ENCODE measurements at places on chromosomes 3 and 15.

DNA sequence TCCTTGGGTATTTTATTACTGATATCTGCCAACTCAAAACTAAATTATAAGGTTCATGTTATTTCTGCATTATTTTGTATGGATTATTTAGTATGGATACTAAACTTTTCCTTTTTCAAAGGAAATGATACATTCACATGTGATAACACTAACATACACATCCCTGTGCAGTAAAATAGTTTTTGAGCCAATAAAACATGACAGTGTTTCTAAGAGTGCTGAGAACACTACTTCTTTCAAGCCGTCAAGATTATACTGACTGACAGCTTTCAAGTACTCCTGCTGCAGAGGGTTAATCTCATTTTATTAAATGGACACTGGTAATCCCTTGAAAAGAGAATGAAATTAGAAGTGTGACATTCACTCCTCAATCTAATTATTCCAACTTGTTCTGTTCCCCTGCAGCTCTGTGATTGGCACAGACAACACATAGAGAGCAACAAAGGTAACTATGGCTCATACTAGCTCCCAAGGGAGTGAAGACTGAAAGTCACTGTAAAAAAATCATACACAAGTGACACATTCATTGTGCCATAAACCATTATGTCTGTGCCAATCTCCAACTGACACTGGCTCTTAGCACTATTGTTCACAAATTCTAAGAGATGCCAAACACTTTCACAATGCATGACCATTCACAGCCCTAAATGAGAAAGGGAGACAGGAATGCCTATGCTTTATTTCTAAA lies 468.6 kb downstream of the SHQ1 start:
- DNase-seq, result no peak

DNA sequence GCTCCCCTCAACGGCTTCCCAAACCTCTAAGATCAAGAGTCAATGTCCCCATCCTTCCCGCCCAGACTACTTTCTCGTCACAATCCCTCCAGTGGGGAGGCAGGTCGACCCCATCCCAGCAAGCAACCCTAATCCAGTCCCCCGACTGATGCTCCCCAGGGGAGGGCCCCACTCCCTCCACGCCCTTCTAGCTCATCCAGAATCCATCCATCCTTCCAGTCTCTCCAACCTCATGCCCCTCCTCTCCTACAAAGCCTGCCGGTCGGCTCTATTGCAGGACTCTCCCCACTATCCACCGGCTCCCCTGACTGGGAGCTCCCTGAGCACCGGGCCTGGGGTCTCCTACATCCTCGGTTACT lies 1.3 kb downstream of the ADAMTS7 start:
- no peak for DNase-seq

DNA sequence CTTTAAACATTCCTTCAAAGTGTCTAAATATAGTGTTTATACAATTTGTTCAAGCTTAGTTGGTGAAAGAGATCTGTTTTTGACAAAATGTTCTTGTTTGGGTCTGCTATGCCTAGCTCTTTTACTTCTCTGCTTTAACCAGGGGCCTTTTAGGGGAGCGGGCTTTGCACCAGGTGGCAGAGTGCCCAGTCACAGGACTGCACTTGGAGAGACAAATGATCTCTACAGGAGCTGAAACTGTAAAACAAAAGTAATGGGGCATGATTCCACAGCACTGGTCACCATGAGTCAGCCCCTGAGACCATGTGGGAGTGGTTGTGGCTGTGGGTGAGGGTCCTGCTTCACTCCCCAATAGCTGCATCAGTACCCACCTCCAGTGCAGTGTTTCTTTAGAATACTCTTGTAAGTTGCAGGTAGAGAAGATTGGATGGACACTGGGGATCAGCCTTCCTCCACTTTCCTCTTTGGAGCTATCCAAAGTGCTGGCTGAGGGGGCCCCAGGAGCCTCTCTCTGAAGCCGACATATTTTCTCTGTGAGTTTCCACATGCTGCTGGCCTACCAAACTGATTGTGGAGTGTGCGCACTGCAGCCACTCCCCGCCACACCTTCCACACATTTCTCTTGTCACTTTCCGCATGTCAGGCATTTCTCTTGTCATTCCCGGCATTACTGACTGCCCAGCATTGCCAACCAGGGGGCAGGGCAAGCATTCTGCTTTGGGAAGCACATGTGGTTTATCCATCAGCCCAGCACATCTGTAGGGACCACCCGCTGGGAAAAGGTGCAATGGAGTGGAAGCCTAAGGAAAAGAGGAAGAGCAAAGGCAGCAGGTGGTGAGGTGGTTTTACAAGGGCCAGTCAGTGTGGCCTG lies 110.0 kb downstream of the EPHB1 start:
- DNase-seq, result no peak

GRCh38 chr15:58931987-58932588 lies 1.4 kb downstream of the SLTM start:
- no peak for DNase-seq

DNA sequence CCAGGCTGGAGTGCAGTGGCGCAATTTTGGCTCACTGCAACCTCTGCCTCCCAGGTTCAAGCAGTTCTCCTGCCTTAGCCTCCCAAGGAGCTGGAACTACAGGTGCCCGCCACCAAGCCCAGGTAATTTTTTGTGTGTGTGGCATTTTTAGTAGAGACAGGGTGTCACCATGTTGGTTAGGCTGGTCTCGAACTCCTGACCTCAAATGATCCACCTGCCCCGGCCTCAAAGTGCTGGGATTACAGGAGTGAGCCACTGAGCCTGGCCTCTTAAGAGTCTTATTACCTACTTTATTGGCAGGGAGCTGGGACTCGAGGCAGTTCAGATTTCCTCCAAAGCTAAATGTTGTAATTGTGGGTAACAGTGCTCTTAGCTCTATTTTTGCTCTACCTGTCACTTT lies 16.4 kb downstream of the PXYLP1 start:
- no peak for DNase-seq

DNA sequence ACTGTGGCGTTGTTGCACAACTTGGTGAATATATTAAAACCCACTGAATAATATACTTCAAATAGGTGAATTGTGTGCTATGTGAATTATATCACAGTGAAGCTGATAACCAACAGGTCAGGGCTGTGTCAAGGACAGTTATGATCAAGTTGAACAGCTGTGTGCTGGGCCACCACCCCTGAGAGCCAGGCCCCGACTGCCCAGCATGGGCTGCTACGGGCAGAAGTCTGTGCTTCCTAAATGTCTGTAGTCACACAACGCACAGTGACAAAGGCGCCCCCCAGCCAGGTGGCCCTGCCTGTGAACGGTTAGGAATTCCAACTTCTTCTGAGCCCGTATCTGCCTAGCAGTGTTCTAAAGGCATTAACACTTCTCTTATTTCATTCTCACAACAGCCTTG lies 32.8 kb downstream of the TKT start:
- DNase-seq, result no peak

GRCh38 chr3:190644766-190645165 lies 130.9 kb downstream of the IL1RAP start:
- DNase-seq, result no peak

DNA sequence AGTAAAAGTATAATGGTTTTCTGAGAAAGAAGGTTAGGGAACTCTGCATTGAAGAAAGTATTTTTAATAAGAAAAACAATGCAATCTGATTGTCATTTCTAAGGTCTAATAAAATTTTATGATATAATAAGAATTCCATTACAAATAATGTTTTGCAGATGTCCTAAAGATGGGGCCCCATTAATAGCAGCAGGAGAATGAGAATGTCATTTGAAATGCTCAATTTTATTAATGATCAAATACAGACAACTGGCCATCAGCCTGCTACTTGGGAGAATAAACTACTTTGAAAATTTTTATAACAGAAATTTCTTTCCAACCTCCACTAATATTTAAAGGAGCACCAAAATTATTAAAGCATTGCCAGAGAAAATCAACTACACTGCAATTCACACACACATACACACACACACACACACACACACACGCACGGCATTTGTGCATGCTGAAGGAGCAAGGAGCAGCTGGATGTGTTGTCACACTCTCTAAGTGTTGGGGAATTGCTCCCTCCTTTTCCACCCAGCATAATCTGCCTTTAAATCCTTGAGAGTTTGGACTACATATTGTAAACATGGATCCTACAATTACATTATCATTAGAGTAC lies 109.5 kb downstream of the THRB start:
- DNase-seq, result no peak

DNA sequence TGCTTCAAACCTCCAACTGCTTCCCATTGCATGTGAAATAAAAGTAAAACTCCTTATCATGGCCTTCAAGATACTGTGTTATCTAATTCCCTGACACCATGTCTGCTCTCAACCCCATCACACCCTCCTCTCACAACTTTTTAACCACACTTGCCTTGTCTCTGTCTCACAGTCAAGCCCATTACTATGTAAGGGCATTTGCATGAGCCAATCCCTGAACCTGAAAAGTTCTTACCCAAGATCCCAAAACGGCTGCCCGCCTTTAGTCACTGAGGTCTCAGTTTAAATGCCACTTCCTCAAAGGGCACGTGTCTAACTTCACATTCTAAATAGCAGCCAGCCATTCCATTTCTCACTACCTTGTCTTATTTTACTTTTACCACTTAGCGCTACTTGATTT lies 83.1 kb downstream of the SST start:
- no peak for DNase-seq

GRCh38 chr3:157087780-157088600 lies 72.0 kb downstream of the CCNL1 start:
- DNase-seq, result no peak

- no peak for DNase-seq
These were observed 166.9 kb downstream of the ABHD5 start for GRCh38 chr3:43857361-43858293.

- DNase-seq, result no peak
These were observed 53.4 kb downstream of the FOXB1 start for GRCh38 chr15:60057554-60057953.

DNA sequence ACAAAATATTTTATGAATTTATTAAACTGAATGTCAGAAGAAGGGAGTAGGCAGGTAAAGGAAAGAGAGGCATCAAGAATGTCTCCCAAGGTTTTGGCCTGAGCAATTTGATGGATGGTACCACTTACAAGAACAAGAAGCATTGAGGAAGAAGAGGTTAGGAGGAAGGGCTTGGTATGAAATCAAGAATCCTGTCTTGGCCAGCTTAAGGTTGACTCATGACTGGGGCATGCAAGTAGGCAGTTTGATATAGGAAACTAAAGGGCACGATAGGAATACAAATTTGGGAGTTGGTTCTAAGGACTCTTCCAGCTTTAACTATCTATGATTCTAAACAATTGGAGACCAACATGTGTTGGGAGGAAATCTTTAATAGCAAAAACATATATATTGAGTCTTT lies 79.1 kb downstream of the NTRK3 start:
- DNase-seq, result no peak

DNA sequence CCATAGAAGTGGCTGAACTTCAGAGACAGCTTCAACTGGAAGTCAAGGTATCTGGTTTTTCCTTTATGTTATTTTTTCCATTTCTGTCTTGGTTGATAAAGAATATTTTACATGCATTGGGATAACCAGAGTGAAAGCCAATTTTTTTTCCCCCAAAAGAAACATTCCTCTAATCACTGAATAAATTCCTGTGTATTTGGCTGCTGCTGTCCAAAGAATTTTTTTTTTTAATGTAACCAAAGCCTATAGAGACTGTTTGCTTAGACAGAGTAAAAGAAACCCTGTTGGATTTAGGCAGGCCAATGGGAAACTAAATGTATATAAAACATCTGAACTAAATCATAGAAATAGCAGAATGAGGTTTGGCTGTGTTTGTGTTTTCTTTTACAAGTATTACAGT lies 75.2 kb downstream of the CGNL1 start:
- DNase-seq, result no peak

GRCh38 chr3:27352047-27352446 lies 17.1 kb downstream of the NEK10 start:
- DNase-seq, result no peak

DNA sequence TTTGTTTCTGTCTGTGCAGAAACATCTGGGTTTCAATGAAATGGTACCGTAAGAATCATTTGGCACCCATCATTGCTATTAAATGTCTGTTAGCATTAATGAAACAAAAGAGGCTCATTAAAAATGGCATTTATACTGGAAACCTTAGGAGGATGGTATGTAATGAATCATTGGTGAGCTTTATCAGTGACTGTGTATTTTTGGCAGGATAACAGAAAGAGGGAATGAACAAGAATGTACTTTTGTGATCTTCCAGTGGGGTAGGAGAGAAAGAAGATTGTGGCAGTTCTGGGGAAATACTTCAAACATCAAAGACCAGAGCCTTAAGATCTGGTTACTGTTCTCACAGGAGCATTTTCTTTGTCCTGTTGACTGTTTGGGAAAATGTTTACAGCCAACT lies 4.7 kb upstream of the DCBLD2 start:
- DNase-seq, result no peak

DNA sequence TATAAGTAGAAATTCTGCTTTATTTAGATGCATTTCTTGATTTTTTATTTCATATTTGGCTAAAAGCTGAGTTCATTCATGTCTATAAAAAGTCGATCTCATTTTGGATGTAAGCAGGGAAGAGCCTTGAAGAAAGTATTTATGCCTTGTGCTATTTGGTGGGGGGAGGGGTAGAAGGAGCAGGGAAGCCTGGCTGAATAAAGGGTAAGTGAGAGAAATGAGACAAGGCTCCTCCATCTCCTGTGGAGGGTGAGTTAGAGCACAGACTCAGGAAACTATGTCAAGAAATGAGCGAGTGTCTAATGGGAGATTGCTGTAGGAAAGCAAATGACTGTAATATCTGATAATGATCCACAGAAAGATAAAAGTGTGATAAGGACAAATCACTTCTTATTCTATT lies 121.8 kb upstream of the ATP11B start:
- no peak for DNase-seq

GRCh38 chr15:43526261-43526930 lies 9.0 kb downstream of the MAP1A start:
- no peak for DNase-seq

GRCh38 chr3:127834771-127835170 lies 12.5 kb upstream of the MGLL start:
- no peak for DNase-seq

DNA sequence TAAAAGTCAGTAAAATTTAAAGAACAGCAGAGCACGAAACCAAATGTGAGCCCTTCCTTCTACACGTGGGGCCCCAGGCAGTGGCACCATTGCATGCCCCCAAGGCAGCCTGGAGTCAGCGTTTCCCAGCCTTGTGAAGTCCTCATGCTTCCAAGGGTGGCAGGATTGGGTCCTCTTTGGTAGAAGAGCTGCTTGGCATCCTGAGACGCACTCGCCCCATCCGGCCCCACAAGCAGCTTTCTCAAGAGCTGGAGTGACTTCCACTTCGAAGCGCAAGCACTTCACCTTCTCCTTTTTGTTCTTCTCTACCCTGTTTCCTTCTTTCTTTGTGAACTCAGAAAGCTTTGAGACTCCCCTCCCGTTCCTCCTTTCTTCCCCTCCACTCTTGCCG lies 34.7 kb downstream of the ZNF710 start:
- DNase-seq, result no peak

Data from activated gamma-delta T cell (primary cell).